Right forelimb (tissue), 1 donor: ENCODE measurements at places on chromosomes 7 and 10.

DNA sequence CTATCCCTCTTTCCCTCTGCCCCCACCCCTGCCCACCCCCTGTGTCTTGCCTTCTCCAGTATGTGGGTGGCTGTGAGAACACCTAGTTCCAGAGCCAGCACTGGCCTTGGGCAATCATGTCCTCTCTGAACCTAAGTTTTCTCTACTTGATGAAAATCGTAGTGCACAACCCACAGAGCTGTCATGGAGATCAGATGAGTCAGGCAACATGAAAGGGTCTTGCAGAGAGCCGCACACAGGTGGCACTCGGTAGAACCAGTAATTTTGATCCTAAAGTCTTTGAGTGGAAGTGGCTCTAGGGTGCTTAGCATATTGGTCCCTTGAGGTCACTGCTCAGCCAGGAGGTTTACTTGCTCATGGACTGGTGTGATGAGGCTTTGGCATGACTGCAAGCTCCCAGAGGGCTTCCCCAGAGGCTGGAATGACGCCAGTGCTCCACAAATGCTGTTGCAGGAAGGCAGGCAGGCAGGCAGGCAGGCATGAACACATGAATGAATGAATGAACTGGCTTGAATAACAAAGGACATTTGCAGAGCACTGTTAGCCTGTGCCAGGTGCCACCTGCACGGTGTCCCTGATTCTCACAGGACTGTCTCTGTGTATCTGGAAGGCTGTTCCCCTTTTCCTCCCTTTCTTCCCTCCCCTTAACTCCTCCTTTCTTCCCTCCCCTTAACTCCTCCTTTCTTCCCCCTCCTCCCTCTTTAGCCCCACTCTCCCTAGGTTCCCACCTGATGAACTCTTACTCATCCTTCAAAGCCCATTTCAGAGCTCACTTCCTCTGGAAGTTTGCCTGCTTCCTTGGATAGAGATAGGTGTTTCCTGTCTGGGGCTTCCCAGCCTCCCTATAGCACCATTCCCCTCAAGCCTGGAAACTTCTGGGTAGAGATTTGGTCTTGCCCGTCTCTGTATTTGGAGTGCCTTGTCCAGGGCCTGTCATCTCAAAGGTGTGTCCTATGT lies 27.2 kb upstream of the CTBP2 start:
- DNase-seq, result no peak

DNA sequence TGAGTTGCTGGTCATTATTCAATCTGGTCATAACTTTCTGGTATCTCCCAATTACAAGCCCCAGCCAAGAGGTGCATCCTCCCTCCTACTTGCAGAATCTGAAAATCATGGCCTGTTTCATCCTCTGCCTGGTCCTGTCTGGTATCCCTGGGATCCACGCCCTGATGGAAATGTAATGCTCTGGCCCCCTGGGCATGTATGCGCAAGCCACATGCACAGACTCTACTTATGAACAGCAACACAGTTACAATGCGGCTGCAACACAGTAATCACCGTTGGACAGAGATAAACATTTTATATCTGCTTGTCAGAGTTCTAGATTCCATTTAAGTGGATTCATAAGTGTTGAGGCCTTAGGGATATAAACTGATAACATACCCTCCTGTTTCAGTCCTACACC lies 117.8 kb upstream of the ABI1 start:
- no peak for DNase-seq

- DNase-seq, result no peak
Measured at GRCh38 chr7:56375173-56375572, 259.0 kb upstream of the NUPR2 start.

DNA sequence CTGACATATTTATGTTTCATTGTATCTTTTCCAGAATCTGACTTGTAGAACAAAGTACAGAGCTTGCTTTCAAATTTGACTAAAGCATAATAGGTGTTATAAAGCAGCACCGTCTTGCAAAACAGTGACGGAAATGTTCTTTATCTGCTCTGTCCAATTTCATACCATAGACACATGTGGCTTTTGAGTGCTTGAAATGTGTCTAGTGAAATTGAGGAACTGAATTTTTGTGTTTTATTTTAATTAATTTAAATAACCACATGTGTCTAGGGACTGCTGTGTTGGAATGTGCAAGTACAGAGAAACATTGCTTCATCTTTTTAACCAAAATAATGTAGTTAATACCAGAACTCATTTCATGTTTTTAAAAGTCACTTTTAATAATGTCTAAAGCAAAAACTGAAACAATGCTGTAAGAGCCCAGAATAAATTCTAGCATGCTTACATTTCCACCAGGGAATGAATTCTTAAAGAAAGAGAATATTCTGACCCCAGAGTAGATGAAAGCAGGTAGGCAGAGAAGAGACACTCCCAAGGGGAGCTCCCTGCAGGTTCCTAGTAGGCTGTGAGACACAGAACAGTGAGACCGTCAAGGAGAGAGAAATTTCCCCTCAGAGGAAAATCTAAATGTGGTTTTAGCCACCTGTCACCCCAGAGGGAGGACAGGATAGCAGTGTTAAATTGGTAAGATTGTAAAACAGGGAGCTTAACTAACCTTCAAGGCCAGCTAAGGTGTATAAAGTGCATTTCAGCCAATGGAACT lies 175.3 kb upstream of the KMT2E start:
- DNase-seq, result no peak

- DNase-seq, result no peak
Measured at GRCh38 chr7:157490465-157490912, 153.7 kb downstream of the DNAJB6 start.

DNA sequence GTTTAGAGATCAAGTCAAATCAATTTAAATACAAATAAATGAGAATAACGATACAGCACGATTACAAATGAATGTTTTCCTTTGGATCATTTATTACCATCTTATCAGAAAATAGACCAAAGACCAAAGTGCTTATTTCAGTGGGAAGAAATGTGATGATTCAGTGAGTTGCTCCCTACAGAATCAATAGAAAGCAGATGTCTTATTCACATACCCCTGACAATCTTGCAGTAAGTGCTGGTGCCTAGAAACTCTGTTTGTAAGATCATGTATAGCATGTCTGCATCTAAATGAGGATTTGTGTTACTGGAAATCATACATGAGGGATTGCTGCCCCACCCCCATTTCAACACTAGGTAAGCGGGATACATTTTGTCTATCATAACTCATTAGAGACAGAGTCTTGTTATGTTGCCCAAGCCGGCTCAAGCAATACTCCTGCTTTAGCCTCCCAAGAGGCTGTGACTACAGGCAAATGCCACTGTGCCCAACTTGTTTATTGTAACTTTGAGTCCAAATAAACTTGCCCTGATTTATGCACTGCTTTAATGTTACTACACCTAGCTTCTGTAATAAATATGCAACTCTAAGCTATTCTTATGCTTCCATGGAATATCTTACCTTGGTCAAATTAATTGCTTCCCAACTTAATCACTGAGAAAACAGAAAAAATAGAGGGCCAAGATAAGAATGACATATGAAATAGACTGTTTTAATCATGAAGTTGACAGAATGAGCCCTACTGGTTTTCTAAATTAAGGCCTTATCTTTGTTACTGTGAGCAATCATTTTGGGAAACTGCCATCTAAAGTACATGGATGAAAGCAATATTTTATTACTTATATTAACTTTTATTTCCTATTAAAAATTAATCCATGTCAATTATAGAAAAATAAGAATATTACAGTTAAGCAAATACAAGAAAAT lies 82.5 kb downstream of the AHR start:
- DNase-seq, result no peak

DNA sequence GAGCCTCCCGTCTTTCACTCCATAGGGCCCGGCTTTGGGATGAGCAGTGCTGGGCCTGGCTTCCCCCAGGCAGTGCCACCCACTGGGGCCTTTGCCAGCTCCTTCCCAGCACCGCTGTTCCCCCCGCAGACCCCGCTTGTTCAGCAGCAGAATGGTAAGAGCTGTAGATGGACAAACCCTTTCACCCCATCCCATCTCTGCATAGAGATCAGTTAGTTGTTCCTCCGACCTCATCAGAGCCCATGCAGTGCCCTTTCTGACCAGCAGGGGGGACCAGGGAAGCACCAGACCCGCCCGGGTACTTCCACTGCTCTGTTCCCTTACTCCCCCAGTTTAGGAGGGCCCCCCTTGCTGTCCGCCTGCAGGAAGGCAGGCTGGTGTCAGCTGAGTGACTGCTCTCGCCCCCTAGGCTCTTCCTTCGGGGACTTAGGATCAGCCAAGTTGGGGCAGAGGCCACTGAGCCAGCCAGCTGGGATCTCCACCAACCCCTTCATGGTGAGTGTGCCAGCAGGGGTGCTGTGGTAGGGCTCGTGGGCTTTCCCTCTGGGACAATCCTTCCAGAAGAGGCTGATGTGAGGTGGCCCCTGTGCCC lies 9.8 kb downstream of the SAP25 start:
- peak; percentile 89 for DNase-seq

GRCh38 chr7:96708872-96709271 lies 774 bp downstream of the SEM1 start:
- no peak for DNase-seq

DNA sequence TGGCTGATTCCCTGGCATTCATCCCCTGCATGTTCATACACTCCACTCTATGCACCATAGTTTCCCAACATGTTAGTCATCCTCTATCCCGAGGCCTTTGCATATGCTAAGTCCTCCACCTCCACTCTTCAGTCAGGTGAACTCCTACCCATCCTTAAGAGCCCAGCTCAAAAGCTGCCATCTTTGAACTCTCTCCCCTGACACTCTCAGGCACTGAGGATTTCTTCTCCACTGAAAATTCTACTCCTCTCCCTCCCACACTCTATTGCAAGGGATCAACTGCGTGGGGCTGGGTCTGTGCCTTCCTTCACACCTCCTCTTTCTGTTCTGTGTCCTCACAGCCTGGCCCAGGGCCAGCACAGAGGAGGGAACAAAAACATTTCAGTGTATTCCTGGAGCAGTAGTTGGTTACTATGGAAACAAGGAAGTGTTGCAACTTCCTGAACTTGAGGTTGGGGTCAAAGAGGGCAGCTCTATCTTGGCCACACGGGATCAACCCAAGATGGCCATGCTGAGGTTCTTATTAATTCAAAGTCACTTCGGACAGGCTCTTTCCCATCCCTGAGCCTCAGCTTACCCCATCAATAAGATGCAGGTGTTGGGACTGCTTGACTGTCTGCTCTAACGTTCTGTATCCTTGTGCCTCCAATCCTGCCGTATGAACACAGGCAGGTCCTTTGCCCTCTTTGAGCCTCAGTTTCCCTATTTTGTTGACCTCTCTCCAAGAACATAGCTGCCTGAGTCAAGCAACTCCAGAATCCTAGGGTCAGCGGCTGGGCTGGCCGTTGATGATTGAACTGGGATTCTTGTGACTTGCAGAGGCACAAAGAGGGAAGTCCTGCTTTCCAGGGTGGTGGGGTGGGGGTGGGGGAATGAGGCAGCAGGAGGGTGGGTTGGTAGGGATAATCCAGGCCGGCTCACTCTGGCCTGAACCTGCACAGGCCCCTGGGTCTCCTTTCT lies 15.5 kb downstream of the ZMIZ1 start:
- DNase-seq, result peak; percentile 76

GRCh38 chr10:110373857-110374654 lies 69.3 kb upstream of the SMNDC1 start:
- no peak for DNase-seq

- no peak for DNase-seq
Measured at GRCh38 chr10:122454071-122454470, 382 bp upstream of the ARMS2 start.

DNA sequence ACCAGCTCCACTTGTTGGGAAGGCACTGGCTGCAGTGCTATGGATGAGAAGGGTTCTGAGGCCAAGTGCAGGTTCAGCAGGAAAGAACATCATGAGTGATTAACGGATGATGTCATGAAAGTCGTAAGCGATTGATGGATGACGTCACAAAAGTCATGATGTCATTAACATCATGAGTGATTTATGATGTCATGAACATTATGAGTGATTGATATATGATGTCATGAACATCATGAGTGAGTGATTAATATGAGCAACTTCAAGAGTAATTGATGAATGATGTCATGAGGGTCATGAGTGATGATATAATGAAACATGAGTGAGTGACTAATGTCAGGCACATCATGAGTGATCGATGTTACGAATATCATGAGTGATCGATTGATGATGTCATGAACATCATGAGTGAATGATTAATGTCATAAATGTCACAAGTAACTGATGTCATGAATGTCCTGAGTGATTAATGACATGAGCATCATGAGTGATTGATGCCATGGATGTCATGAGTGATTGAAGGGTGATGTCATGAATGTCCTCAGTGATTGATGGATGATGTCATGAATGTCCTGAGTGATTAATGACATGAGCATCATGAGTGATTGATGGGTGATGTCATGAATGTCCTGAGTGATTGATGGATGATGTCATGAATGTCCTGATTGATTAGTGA lies 185.6 kb downstream of the PAXIP1 start:
- no peak for DNase-seq

- DNase-seq, result no peak
Measured at GRCh38 chr10:44293842-44294241, 91.1 kb downstream of the CXCL12 start.

DNA sequence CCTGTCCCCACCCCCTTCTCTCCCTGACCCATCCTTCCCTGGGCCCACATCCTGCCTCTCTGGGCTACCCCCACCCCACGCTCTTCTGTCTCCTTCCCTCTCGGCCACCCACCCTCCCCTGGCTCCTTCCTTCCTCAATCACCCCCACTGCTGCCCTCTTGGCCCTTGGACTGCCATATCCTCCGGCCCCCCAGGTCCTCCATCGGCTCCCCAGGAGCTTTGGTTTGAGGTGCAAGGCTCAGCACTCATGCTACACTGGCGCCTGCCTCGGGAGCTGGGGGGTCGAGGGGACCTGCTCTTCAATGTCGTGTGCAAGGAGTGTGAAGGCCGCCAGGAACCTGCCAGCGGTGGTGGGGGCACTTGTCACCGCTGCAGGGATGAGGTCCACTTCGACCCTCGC lies 10.9 kb downstream of the EPHB6 start:
- no peak for DNase-seq

DNA sequence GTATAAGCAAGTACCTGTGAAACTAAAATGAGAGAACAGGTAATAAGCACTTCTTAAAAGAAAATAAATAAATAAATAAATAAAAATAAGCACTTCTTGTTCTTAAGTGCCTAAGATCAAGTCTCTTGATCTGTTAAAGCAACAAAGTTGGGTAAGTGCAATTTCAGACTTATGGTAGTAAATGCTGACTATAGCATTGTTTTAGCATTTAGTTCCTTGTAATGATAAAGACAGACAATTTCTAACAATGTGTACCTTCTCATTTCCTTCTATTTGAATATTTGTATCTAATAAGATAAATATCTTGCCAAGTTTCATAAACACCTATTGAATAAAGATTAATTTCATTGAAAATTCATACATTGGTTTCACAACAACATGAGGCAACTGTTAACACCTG lies 87.4 kb downstream of the GALNT11 start:
- DNase-seq, result no peak

DNA sequence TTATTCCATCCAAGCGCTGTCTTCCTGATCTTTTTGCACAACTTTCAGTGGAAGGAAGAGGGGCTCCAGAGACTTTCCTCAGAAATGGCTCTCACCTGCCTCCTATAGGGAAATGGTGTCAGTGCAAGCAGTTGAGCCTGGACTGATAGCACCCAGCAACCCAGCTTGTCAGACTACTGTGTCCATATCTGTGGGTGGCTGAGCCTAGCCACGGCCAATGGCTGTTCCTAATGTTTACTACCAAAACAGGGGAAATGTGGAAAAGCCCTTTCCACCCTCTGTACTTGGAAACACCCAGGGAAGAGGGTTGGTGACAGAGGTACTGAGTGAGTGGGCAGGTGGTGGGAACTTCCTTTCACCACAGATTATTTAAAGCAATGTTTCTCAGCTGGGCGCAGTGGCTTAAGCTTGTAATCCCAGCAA lies 4.3 kb upstream of the YKT6 start:
- DNase-seq, result no peak
